ENCODE measurements at places on chromosomes 7 and 10.

GRCh38 chr10:89367529-89367928 is 10.3 kb upstream of the IFIT1B start:
- DNase-seq: no peak

- DNase-seq: no peak
These were observed 695.1 kb downstream of the GRID1 start for GRCh38 chr10:85671530-85671929.

- no peak for DNase-seq
These were observed 22.6 kb downstream of the HSPA12A start for GRCh38 chr10:116719804-116720203.

- no peak for DNase-seq
These were observed 2.9 kb upstream of the TARP start for GRCh38 chr7:38276096-38276877.

DNA sequence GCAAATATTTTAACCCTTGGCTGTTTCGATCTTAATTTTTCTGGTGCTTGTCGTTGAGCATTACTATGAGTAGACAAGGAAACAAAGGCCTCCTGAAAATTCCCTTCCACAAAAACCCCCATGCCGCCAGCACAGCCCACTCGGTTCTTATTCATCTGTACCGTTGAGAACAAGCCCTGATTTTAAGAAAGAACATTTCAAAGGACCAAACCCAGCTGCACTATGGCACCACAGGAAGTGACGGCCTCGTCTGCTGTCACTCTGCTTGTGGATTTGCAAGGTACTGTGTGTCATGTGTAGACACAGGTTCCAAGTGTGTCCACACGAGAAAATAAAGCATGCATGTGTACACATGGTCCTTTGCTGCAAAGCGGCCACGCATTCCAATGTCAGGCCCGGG is 285.2 kb downstream of the DNAJB6 start:
- DNase-seq: no peak

- DNase-seq: no peak
These were observed 272.3 kb upstream of the RNF32 start for GRCh38 chr7:156368053-156368843.

- DNase-seq: no peak
These were observed 4.9 kb upstream of the PHKG1 start for GRCh38 chr7:56097700-56098099.
